AG04450 (cell line): ENCODE measurements at places on chromosomes 11 and 22.

GRCh38 chr11:133506023-133506422, 26.3 kb downstream of the OPCML start:
- DNase-seq = no peak

GRCh38 chr11:35543481-35543880, 18.1 kb upstream of the PAMR1 start:
- DNase-seq = no peak

- no peak for DNase-seq
Measured at GRCh38 chr22:45425531-45426265, 12.2 kb downstream of the RIBC2 start.

DNA sequence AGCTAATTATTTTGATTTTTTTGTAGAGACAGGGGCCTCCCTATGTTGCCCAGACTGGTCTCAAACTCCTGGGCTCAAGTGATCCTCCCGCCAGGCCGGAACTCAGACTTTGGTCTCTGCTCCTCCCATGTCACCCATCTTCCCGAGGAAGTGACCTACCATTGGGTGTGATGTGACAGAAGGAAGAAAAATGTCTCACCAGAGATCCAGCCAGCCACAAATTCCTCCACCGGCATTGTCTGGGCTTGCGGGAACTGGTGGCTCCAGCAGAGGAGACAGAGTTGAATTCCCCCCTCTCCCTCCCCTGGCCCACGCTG, 772 bp downstream of the SLC25A45 start:
- DNase-seq = no peak

GRCh38 chr22:45150139-45150538, 13.6 kb upstream of the NUP50 start:
- DNase-seq = no peak

GRCh38 chr11:70270877-70271648, 573 bp downstream of the PPFIA1 start:
- peak; percentile 13 for DNase-seq

- DNase-seq = peak; percentile 10
Measured at GRCh38 chr11:62171261-62171723, 18.7 kb upstream of the SCGB1D1 start.

DNA sequence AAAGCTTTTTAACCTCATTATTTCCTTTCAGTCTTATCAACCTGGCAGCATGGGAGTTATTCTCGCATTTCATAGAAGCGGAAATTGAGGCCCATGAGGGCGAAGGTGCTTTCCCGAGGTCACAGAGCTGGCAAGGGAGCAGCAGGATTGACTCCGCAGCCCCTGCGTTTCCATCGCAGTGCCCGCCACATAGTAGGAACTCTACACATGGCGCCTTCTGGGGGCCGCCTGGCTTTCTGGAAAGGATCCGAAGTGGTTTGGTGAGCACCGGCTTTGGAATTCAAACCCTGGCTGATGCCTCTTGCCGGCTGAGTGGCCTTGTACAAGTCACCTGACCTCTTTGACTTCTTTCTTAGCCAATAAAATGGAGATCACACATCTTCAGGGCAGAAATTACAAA, 93.4 kb downstream of the CEP164 start:
- DNase-seq = no peak

DNA sequence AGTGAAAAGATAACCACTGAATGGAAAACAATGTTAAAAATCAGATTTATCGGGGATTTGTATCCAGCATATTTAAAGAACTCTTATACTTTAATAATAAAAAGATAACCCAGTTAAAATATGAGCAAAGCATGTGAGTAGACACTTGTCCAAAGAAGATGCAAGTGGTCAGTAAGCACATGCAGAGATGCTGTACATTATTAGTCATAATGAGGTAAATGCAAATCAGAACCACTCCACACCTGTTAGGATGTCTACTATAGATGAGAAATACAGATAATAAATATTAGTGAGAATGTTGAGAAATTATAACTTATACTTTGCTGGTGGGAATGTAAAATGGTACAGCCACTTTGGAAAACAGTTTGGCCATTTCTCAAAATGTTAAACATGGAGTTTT, 28.0 kb downstream of the QSER1 start:
- DNase-seq = no peak

GRCh38 chr22:43319661-43320486, 23.3 kb downstream of the SCUBE1 start:
- no peak for DNase-seq

DNA sequence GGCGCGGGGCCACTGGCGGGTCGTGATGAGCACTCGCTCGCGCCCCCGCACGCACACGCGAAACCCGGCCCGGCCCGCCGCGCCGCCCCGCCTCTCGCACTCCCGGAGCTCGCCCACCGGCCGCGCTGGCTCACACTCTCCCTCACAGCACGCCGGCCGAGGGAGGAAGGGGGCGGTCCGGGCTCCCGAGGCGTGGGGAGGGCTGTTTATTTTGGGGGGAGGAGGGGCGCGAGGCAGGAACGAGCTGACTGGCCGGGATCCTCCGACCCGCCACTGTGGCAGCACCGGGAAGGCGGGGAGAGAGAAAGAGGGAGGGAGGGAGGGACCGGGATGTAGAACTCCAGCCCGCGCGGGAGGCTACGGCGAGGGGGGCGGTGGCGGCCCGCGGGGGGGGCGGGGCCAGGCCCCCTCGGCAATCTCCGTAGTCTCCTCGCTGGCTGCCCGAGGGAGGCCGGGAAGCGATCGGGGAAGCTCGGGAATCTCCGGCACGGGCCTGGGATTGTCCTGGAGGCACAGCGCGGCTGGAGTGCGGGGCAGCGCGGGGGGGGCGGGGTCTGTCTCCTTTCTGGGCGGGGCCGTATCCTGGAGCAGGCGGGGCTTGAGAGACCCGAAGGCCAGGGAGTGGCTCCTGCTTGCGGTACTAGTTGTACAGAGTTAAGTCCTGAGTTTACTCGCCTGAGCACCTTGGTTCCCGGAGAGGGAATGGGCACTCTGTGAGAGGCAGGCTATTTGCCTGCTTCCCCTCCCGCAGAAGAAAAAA, at the start of gene RBFOX2:
Gene RBFOX2, minus strand, starts transcription at position 179 of the 760 bp plus-strand sequence. CDS start 399 bp downstream, outside the sequence.
- peak; percentile 94 for DNase-seq

DNA sequence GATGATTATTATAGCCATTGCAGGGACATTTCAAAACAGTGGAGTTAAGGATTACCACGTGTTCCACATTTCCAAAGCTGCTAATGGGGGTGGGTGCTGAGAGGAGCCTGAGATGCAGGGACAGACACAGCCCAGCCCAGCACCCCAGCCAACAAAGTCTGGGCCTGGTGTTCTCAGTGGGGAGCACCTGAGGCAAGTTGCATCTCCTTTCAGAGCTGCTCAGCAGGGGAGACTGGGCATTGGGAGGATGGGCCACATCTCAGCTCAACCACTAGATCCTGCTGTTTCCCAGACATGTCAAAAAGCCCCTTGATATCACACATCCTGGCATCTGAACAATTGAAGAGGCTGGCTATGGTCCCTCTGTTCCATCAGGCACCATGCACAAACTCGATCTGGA, 458.0 kb upstream of the KIRREL3 start:
- no peak for DNase-seq

GRCh38 chr11:41235668-41236067, 223.8 kb downstream of the LRRC4C start:
- DNase-seq = no peak

- DNase-seq = no peak
Measured at GRCh38 chr22:36237462-36238372, 1.6 kb downstream of the APOL2 start.

- no peak for DNase-seq
Measured at GRCh38 chr11:123338266-123338800, 91.7 kb upstream of the GRAMD1B start.

GRCh38 chr11:78656984-78657383, 82.3 kb upstream of the NARS2 start:
- DNase-seq = no peak

DNA sequence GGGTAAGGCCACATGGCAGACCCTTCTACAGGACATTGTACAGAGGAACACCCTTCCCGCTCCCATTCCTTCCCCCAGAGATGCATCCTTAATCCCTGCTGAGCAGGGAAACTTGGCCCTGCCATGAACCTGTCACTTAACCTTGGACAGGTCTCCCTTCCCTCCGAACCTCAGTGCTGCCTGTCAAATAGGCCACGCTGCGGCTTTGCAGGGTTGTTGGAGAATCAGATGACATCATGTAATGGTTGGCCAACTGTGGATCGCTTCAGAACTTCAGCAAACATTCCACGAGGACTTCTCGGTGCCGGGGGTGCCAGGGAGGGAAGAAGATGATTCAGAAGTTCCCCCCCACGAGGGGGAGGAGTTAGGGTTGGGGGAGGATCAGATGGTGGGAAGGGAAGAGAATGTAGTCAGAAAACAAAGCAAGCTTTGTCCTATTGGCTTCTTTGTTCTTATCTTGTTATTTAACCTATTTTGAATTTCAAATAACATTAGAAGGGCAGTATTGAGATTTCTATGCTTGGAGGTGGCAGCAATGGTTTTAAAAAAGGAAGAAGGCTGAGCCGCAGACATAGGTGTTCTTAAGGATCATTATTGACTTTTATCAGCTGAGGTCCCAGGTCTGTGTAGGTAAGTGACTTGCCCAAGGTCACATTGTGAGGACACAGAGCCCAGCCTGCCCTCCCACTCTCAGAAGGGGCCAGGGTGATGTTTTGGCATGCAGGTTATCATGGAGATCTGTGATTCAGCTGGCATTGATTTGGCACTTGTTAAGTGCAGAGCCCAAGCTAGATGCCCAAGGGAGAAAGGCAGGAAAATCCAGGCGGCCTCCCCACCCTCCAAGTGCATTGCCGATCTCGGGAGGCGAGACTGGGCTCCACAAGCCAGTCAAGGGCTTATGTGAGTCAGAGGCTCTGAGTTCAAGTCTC, 3.1 kb downstream of the CDC42EP1 start:
- DNase-seq = peak; percentile 85

DNA sequence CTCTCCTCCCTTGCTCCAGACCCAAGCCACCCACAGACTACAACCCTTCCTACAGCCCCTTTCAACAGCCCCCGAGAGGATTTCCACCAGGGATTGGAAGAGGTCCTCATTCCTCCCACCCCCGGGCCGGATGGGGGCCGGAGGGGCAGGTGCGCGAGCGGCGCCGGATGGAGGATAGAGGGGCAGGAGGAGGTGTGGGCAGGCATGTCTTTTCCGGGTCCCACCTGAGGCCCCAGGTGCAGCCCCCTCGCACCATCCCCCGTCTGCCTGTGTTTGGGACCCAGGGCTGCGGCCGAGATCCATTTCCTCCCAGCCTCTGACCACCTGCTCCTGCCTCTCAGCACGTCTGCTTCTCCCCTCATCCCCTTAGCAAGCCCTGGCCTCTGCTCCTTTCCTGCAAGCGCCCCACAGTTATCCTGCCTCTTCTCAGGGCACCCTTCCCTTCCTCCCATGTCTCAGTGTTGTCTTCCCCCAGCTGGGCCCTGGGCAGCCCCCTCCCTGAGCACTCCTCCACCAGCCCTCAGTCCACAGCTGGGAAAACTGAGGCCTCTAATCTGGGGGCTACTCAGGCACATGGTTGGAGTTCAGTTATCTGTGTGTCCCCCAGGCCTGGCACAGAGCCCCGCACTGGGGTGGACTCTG, 19.3 kb upstream of the CBX7 start:
- no peak for DNase-seq

DNA sequence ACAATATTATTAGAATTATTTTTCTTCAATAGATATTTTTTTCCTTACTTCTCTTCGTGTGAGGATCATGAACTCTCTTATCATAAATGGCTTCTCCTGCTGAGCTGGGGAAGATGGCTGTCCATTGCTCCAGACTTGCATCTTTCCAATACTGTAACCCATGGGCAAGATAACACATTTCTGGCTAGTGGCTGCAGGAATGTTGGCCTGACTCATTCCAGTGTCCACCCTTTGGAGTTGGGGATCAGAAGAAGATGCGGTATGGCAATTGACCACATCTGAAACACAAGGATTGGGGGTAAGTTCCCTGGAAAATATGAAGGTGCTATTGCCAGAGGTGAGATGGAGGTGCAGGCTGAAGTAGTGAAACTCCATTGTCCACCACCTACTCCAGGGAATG, 92.8 kb downstream of the FAR1 start:
- DNase-seq = no peak

DNA sequence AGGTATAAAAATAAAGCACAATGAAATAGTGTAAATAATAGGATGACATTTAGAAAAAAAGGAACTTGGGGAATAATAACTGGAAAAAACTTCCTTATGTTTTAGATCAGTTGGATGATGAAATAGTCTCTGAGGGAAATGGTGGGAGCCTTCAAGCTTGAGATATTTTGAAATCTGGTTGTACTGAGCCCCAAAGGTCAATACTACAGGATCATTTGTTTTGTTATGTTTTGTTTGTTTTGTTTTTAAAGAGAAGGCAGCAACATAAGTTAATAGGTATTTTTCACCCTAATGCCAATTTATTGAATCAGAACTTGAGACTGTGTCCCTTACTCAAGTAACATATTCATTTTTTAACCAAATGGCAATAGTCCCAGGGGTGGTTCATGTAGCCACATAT, 393.1 kb downstream of the ETS1 start:
- no peak for DNase-seq
